ENCODE measurements at places on chromosomes 7 and 10.

- no peak for DNase-seq
Observed at GRCh38 chr7:46654546-46655443, 733.7 kb upstream of the IGFBP3 start.

- no peak for DNase-seq
Observed at GRCh38 chr10:3978174-3978573, 193.2 kb upstream of the KLF6 start.

DNA sequence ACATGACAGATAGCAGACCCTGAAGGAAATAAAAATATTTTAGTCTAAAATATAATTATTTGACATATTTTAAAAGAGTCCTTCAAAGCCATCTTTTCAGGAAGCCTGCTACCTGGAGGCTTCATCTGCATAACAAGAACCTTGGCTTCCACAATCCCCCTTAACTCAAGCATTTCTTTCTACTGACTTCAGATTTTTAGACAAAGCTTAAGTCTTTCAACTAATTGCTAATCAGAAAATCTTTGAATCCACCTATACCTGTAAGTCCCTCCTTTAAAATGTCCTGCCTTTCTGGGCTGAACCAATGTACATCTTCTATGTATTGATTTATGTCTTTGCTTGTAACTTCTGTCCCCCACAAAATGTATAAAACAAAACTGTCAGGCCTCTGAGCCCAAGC is 23.5 kb upstream of the PRF1 start:
- DNase-seq: no peak

DNA sequence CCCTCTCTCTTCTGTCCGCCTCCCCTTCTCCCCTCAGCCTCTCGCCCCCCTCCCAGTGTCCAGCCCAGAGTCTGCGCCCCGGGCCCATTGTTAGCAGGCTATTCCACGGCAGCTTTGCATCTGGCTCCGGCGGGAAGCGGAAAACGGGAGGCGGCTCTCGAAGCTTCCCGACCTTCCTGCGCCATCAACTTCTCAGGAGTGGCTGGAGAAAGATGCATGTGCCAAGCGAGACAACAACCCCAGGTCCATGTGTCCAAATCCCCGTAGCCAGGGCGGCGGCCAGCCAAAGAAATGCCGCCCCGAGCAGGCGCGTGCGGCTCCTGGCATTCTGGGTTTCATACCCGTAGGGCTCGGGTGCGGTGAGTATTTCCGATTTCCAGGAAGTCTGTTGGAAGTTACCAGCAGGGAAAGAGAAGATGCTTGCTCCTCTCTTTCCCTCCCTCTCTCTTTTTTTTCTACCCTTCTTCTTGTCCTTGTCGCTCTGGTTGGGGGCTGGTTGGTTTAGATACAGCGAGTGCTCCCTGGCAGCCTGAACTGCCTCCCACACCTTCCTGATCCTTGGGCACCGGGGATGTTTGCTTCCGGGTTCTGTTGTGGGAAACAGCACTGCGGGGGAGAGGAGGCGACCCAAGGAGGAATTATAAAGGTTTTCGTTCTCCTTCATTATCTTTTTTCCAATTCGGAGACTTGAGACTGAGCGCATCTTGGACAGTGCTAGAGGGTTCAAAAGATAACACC is 1.2 kb upstream of the HOXA2 start:
- no peak for DNase-seq

GRCh38 chr7:36291387-36292316 is 98.0 kb upstream of the ANLN start:
- peak; percentile 41 for DNase-seq

GRCh38 chr10:106863549-106863948 is 301.0 kb downstream of the SORCS1 start:
- no peak for DNase-seq

DNA sequence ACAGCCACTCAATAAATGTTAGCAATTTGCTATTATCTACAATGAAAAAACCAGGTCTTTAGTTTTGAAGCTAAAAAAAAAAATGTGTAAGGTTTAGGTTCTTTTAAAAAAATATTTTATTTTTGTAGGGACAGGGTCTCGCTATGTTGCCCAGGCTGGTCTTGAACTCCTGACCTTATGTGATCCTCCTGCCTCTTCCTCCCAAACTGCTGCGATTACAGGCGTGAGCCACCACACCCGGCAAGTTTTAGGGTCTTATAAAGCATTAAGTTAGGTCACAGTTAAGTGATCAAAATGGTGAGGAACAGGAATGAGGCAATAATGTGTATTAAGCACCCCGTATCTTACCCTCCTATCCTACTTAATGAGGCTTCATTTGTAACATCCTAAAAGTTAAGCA is 774 bp downstream of the SEM1 start:
- DNase-seq: no peak

DNA sequence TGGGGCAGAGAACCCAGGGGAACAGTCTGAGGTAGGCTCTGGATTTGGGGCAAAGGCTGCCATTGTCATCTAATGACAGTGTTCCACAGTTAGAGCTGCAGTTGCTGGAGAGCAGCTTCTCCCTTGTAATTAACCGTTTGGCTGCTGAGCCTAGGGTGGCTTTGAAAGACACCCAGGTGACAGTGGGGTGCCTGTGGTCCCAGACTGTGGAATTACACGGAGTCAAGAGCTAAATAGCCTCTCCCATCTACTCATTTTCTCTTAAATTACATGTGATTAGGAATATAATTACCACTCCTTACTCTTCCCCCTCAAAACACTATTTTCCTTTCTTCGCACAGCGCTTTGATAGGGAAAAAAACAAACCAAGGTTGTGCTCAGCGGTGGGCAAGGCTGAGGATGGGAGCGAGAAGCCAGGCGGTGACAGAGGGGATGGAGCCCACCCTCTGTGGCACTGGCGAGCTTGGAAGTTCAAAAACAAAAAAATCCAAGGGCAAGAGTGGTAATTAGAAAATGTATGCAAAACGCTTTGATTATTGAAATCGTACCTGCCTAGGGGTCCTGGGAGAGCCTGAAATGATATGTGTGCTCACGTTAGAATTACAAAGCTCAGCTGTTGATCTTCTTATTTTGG is 44.1 kb downstream of the BAMBI start:
- no peak for DNase-seq

DNA sequence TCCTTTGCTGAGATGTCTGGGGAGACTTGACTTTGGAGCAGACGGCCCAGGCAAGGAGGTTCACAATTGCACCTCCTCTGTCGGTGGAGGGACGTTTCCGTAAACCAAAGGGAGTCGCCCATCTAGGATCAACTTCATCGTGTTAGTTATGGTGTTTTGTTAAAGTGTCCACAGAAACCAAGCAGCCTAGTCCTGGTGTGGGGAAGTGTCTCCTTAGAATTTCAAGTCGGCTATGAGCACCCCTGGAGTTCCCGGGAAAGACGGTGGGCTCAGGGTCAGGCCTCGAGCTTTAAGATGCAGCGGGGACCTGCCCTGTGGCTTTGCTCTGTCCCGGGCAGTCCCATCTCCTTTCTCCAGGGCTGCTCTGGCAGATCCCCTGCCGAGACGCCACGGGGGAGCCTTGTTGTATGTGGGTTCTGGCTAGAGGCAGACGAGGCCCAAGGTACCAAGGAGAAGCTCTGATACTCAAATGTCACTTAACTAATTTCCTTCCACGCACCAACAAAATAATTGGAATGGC is 319.2 kb downstream of the ADARB2 start:
- no peak for DNase-seq

- DNase-seq: no peak
Observed at GRCh38 chr10:90087197-90088023, 386.0 kb downstream of the KIF20B start.

- no peak for DNase-seq
Observed at GRCh38 chr7:140922741-140923345, 1.9 kb downstream of the BRAF start.
